Activated CD4-positive, alpha-beta T cell treated with anti-CD3 and anti-CD28 coated beads for 24 hours (primary cell): ENCODE measurements at places on chromosomes 16 and 17.
A peak's percentile ranks its signal among the peaks of the same experiment; 100 is the strongest.

DNA sequence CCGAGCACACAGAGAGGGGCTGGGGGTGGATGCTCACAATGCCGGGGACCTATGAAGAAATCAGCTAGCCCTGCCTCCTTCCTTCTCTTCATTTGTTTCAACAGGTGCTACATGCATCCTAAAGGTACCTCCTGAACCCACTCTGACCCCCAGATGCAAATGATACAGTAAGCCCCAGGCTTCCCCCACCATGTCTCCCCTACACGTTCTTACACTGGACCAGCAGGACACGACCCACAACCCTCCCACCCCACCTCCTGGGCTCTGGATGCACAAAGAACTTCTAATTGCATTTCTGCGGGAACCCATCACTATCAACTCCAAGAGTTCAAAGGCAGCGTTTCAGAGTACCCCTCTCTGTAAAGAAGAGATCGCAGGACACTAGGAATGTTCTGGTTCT is 2.1 kb downstream of the XYLT1 start:
- no peak for DNase-seq

- DNase-seq = peak; percentile 33
These were observed 491 bp downstream of the TRAP1 start for GRCh38 chr16:3716831-3717234.

DNA sequence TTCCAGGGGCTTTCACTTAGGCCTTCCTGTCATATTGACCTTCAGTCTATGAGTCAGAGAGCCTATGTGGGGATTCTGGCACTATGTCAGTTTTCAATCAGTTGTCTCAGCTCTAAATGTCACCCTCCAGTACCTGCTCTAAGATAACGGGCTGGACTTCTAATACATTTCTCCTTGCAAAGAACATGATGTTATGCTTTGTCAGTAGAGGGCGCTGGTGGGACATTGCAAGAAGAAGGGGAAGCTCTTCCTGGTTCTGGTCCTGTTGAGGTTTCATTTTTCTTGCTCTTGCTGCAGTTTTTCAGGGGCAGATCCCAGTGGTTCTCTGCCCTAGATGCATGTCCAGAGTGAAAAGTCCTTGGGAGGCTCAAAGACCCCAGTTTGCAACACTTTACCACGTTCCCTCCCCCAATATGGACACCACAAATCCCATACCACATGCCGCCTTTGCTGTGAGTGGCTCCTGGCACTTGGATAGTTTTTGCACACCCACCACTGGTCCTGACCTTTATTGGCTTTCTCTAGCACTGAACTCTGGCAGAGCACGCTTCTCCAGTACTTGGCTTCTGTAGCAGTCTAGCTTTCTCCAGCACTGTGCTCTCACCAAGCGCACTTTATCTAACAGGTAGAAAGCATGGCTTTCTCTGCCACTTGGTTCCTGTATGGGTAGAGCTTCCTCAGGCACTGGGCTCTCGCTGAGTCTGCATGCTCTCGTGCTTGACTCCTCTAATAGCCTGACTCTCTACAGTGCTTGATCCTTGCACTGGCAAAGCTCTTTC is 49.0 kb downstream of the BCL7C start:
- peak; percentile 60 for DNase-seq

- no peak for DNase-seq
These were observed 863.5 kb downstream of the KCNJ2 start for GRCh38 chr17:71032746-71033273.

DNA sequence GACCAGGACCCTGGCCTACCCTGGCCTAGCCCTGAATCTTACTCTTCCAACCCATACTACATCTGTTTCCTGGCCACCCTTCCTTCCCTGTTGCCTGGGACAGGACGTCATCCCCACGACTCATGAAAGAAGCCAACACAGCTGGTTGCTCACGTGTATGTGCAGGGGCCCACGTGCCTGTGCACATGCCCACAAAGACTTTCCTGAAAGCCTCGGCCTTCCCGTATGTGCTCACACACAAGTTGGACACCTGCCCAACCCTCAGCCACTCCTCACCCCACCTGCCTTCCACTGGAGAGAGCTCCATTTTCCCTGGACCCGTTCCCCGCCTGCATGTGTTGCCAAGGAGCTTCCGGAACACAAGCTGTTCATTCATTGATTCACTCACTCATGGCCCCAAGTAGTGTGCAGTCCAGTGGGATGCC is 7.0 kb downstream of the PLXDC1 start:
- DNase-seq = no peak
